ENCODE measurements at places on chromosomes 4 and X.

- DNase-seq, result no peak
Observed at GRCh38 chrX:20594985-20595384, 328.3 kb upstream of the RPS6KA3 start.

DNA sequence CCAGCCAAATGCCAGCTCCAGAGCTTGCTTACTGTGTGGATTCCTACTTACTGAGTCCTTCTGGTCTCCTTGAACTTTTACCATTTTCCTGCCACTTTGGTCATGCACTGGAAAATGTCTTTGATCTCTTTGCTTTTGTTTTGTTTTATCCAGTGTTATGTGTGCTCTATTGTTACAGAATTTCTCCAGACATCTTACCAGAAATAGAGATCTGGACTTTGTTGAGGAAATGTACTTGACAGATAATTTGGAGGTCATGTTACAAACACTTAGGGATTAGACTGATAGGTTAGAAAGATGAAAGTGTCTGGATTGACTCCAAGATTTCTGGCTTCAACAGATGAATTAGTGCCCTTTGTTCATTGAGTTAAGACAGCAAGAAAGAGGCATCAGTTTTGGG, 5.7 kb upstream of the ZNF330 start:
- DNase-seq, result no peak

GRCh38 chrX:135264206-135264605, 12.3 kb downstream of the ETDA start:
- DNase-seq, result no peak

DNA sequence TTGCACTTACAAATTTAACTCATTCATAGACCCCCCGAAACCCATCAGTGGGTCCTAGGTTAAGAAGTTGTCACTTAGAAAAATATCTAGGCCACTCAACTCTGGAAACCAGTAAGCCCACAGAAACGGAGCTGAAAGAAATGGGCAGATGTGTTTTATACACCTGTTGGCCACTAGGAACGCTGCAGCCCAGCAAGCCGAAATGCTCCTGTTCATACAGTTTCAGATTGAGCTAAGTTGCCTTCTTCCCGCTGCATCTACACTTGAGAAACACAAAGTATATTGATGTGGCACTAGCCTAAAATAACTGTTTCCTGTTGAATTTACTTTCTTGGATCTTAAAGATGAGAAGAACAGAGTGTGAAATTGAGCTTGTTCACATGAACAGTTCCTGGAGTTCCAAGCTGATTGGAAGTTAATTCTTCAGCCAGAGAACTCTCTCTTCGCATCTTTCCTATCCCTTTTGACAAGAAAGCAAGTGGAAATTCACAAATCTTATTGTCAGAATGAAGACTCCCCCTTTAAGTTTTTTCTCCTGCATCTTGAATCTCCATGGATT, 174.1 kb downstream of the RBMX2 start:
- DNase-seq, result peak; percentile 28

DNA sequence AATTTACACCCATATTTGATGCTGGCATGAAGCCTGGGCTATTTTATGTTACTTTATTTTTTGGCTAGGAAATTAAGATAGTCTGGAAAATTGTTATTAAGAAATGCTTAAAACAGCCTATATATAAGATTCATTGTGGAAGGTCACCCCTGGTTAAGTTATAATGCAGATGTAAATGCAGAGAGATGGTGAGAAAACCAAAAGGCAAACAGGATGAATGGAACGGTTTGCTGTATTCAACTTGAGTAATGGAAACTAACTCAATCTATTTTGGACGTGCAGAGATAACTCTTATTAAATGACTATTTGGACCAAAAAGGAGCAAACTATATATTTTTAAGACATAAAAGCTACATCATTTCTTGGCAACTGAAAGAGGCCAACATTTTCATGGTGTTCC, 446.3 kb upstream of the FRG1 start:
- DNase-seq, result no peak

DNA sequence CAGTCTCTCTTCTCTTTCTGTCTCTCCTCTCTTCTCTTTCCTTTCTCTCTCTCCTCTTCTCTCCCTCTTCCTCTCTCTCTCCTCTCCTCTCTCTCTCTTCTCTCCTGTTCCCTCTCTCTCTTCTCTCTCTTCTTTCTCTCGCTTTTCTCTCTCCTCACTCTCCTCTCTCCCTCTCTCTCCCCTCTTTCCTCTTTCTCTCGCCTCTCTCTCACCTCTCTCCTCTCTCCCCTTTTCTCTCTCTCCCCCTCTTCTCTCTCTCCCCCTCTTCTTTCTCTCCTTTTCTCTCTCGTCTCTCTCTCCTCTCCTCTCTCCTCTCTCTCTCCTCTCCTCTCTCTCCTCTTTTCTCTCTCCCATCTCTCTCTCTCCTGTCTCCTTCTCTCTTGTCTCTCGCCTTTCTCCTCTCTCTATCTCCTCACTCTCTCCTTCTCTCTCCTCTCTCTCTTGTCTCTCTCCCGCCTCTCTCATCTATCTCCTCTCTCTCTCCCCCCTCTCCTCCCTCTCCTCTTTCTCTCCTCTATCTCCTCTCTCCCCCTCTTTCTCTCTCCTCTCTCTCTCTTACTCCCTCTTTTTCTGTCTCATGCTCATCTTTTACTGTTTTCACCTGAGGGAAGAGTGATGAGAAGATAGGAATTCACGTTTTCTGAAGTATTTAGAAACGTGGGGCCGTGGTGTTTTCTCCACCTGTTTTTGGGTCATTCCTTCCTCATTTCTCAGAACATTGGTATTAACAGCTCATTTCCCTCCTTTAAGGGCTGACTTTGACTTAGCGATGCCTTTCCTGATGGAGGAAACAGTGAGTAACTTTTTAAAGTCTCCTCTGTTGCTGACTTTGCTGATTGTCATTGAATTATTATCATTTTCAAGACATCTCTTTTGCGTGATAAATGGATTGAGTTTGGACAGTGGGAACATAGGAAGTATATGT, 80.6 kb upstream of the CD99 start:
- peak; percentile 43 for DNase-seq

GRCh38 chr4:123653236-123653635, 256.6 kb downstream of the SPRY1 start:
- DNase-seq, result no peak

- DNase-seq, result no peak
Observed at GRCh38 chr4:154985673-154986072, 204.6 kb downstream of the RBM46 start.

- peak; percentile 34 for DNase-seq
Observed at GRCh38 chrX:7318241-7318640, 170.3 kb upstream of the PUDP start.

DNA sequence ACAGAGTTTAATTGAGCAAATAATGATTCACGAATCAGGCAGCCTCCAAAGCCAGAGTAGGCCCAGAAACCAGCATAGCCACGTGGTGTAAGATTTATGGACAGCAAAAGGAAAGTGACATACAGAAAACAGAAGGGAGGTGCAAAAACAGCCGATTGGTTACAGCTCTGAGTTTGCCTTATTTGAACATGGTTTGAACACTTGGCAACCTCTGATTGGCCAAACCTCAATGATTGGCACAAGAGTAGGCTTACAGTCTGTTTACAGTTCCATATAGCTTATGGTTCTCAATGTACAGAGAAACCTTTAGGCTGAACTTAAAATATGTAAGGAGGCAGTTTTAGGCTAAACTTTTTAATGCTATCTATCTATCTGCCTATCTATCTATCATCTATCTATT, 394.8 kb downstream of the CFAP47 start:
- no peak for DNase-seq

DNA sequence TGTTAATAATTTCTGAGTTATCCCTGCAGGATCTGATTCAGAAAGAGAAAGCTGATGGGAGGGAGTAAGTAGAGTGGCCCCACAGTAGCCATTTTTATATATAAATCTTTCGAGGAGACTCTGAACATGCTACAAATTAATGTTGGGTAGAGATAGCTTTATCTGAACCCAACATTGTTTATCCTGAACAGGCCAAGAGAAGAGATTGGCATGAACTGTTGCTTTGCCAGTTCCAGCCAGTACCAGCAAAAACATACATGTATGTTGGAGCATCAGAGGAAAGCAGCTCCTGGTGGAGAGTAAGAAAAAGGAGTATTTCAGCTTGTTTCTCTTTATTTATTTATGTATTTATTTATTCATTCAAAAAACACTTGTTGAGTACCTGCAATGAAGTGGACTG, 1.6 kb downstream of the MAOA start:
- no peak for DNase-seq

DNA sequence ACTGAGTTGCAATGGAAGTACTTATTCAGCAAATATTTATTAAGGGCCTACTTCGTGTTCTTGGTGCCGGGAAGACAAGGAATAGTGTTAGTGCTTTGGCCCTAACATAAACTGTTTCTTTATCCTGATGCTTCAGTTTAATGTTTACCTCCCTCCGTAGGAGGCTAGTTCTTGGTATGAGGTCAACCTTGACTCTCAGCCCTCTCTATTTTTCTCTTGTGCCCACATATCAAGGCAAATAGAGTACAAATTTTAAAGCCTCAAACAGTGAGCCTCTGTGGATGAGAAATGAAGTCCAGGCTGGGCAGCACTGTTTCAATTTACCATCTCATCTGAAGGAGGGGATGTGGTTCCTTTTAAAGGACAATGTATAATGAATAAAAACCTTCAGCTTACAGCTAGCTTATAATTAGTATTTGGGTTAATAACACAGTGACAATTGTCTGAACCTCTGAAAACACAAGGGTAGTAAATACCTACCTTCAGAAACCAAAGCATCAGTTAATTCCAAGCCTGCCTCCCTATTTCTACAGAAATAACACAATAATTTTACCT, 68.5 kb downstream of the SH3RF1 start:
- no peak for DNase-seq

- no peak for DNase-seq
Observed at GRCh38 chr4:68489338-68489737, 42.1 kb downstream of the TMPRSS11E start.

DNA sequence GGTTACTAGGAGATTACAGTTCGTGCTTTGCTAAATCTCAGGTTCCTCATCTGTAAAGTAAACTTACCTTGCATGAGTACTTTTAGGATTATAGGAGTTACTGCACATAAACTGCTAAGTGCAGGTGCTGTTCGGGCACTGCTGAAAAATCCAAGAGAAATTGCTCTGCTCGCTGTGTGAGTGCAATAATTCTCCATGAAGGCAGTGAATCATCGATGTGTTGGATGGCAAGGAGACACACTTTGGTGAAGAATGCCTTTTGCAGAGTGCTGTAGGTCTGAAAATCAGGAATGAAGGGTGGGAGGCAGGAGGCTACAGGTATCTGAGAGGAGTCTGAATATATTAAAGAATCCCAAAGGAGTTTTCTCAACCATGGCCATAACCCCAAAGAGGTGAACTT, 113.0 kb downstream of the CHIC2 start:
- no peak for DNase-seq

GRCh38 chrX:38595801-38596200, 34.5 kb downstream of the TSPAN7 start:
- DNase-seq, result no peak

DNA sequence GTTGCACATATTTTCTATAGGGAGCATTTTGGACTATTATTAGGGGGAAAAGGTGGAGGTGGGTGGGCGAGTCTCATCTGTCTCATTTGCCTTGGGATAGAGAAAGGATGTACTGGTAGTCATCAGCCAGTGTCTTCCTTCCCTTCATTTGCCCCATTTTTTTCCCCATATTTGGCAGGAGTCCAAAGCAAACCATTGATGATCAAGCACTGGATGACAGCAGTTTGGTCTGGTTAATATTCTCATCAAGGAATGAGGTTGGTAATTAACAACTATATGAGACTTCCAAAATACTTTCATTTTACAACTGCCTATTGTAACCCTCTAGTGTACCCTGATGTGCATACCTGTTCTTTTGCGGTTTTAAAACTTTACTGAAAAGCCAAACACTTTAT, 22.6 kb upstream of the IGFBP7 start:
- DNase-seq, result no peak

- DNase-seq, result no peak
Observed at GRCh38 chr4:3681191-3681590, 85.0 kb upstream of the ADRA2C start.

- DNase-seq, result peak; percentile 58
Observed at GRCh38 chrX:40867352-40867751, 132.0 kb upstream of the MED14 start.

All from EL (cell line).